ENCODE measurements at places on chromosomes 4 and X. TPM values are rescaled to one million over a fixed set of nuclear protein-coding genes. Genes with fewer than 3 reads are reported as not detected.

SLC39A8 gene
- 0.28 TPM for total RNA-seq

CT45A10 gene
- total RNA-seq: not detected

LONRF3 gene
- total RNA-seq: not detected

KLHL34 gene
- total RNA-seq: not detected

DNA sequence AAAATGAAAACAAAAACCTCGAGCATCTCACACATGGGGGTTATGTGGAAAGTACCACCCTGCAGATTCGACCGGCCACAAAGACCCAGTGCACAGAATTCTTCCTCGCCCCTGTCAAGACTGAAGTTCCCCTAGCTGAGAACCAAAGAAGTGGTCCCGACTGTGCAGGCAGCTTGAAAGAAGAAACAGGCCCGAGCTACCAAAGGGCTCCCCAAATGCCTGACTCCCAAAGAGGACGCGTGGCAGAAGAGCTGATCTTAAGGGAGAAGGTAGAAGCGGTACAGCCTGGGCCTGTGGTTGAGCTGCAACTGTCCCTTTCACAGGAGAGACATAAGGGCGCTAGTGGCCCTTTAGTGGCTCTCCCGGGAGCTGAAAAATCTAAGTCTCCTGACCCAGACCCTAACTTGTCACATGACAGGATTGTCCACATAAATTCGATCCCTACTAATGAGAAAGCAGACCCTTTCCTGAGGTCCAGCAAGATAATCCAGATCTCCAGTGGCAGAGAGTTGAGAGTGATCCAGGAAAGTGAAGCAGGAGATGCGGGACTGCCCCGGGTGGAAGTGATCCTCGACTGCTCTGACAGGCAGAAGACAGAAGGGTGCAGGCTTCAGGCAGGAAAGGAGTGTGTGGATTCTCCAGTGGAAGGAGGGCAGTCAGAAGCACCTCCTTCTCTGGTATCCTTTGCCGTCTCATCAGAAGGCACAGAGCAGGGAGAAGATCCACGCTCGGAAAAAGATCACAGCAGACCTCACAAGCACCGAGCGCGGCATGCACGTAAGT lies 108.8 kb upstream of the MYOZ2 start:
- no peak for DNase-seq

DNA sequence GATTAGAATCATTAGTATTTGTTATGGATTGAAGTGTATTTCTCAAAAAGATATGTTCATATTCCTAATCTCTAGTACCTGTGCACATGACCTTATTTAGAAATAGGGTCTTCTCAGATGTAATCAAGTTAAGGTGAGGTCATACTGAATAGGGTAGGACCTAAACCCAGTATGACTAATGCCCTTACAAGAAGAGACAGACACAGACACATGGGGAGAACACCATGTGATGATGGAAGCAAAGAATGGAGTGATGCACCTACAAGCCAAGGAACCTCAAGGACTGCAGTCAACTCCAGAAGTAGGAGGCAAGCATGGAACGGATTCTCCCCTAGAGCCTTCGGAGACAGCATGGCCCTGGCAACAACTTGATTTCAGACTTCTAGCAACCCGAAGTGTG lies 31.4 kb downstream of the OTUD4 start:
- no peak for DNase-seq

- no peak for DNase-seq
Measured at GRCh38 chr4:107213410-107213809, 177.3 kb upstream of the DKK2 start.

DNA sequence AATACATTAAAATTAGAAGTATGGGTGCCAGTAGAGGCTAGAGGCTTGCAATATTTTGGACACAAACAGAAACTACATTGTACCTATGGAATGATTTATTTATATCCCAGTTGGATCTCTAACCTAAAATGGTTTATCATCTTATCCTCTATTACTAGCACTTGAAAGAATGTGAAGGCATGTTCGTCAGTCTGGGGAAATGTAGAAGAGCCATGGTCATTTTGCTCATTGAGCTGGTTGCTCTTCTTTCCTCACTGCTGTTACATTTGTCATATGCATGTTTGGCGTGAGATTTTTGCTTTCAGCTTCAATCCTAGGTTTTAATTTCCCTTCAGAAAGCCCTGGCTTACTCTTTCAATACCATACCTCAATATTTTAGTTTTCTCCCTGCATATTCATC lies 82.4 kb upstream of the MYOZ2 start:
- peak; percentile 53 for DNase-seq

GRCh38 chr4:41258783-41259182 lies 2.1 kb downstream of the UCHL1 start:
- DNase-seq: peak; percentile 86

GRCh38 chr4:76968937-76969336 lies 19.4 kb downstream of the SEPTIN11 start:
- DNase-seq: no peak
